NCI-H460 (cell line): ENCODE measurements at places on chromosomes 1 and 21.
A peak's percentile ranks its signal among the peaks of the same experiment; 100 is the strongest.

GRCh38 chr1:163450986-163451385, 129.2 kb downstream of the NUF2 start:
- no peak for DNase-seq

DNA sequence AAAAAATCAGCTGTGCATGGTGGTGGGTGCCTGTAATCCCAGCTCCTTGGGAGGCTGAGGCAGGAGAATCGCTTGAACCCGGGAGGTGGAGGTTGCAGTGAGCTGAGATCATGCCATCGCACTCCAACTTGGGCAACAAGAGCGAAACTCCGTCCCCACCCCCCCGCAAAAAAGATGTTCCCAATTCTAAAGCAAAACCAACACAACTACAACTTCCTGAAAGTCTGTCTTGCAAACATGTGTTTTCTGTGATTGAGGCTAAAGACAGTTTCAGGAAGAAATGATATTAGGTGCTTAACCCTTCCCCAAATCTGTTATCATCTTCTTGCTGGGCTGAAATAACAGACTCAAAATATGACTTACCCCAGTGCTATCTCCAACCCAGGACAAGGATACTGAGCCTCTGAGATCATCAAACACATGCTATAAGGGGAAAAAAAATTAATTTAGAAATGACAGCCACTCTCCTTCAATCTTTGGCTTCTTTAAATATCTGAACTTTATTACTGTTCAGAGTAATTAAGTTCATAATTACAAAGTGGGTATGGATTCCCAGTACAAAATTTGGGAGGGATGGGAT, 28.5 kb downstream of the SORT1 start:
- no peak for DNase-seq

DNA sequence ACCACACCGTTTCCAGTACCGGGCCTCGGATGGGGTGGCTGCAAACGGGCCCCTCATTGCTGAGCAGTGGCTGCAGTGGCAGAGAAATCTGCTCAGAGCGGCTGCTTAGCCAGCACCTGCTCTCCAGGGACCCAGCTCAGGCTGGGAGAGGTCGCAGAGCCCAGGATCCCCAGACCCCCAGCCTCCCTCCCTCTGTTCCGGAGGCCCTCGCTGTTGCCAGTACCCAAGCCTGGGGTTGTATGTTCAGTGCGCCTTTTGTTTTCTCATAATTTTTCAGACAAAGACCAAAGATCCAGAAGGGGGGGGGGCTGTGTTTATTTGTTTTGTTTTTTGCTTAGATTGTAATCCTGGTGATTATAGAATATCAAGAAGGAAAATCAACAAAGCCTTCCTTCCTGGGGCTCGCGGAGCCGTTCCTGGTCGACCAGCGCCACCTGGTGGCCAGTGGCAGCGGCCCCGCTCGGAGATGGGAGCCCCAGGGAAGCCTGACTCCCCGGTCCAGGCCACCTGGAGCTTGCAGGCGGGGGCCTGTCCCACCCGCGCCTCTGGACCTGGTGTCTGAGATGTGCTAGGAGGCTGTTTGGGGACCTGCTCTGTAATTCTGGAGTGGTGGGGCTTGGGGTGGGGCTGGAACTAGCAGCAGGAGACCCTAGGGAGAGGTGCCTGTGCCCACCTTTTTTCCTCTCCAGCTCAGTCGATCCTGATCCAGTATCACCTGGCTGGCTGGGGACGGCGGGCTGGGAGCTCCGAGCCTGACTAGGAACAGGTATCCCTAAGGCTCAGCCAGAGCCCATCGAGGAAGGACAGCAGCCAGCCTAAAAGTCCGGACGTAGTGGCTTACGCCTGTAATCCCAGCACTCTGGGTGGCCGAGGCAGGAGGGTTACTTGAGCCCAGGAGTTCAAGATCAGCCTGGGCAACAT, 123.9 kb upstream of the VAMP3 start:
- DNase-seq = peak; percentile 25

DNA sequence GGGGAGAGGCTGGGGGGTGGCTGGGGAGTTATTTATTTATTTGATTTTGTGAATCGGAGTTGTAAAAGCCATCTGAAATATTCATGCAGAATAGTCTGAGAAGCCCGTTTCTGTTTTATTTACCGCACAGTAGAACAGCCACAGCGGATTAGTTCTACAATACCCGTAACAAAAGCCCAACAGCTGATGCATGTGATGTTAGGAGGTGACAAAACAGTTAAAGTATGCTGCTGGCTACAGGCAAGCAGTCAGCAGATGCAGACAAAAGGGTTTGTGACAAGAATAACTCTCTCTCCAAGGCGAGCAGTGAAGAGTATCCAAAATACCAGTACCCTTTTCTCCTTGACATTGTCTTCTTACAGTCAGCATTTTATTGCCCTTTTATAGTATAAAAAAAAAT, 42.0 kb downstream of the PROX1 start:
- no peak for DNase-seq

- DNase-seq = no peak
These were observed 42.6 kb upstream of the VAV3 start for GRCh38 chr1:108007531-108007930.

DNA sequence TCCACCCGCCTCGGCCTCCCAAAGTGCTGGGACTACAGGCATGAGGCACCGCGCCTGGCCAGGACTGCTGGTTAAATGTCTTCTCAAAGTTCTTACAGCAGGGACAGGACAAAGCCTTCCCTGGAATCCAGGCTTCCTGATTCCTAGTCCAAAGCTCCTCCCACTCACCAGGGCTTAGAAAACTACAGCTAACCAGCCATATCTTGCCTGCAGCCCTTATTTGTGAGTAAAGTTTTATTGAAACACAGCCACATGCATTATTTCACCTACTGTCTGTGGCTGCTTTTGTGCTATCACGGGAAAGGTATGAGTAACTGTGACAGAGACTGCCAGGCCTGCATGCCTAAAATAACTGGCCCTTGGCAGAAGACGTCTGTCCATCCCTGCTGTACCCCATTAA, 24.4 kb downstream of the TMCO4 start:
- DNase-seq = no peak
